ENCODE measurements at places on chromosomes 4 and X. TPM values are rescaled to one million over a fixed set of nuclear protein-coding genes. Genes with fewer than 3 reads are reported as not detected.

DNA sequence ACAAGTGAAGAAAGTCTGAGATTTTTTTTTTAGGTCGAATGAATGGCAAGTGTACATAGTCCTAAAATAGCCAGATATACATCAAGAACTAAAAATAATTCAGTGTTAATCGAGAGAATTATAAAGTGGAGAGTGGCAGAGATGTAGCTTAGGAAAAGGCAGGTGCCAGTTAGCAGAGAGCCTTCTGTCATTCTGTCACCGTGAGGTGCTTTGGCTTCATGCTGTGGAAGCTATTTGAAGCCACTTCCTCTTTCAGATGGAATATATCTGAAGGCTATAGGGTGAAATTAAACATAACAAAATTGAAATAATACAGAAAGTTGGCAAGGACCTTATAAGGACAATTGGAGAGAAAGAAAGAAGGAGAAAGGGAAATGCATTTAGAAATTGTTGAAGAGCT lies 756.3 kb downstream of the CCSER1 start:
- DNase-seq = no peak

DNA sequence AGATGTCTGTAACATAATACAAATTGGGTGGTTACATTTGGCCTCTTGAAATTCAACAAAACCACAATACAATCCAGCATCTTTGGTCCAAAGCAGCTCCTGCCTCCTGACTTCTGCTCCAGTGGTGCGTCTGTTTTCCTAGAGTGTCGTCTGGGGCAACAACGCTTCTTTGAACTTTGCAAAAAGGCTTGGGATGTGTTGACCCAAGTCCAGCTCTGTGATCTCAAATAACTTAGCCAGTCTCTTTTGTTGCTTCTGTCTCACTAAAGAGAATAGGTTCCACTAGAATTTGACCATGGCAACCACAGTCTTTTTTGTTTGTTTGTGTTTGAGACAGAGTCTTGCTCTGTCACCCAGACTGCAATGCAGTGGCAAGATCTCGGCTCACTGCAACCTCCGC lies 324.0 kb downstream of the DHRSX start:
- no peak for DNase-seq

GRCh38 chr4:110248831-110249253 lies 50.4 kb upstream of the ELOVL6 start:
- no peak for DNase-seq

DNA sequence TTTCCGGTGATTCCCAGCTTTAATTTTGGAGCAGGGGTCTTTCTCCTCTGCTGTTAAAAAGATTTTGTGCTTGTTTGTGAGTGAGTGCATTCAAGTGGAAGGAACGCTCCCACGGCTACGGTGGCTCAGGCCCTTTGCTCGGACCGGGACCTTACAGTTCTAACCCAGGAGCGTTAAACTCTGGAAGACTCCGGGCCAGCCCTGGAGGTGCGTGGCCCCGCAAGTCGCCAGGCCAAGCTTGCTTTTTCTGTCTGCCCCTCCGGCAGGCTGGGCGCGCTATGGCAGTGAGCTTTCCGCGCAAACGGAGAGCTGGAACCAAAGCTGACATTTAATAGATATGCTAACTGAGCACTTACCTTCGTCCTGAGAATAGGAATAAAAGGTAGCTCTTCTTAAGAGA lies 18.3 kb upstream of the PITX2 start:
- DNase-seq = no peak

- DNase-seq = no peak
These were observed 78.9 kb downstream of the SLC10A7 start for GRCh38 chr4:146442801-146443200.

- DNase-seq = no peak
These were observed 6.2 kb upstream of the ZBTB33 start for GRCh38 chrX:120244395-120244734.

- no peak for DNase-seq
These were observed 77.3 kb upstream of the TMEM164 start for GRCh38 chrX:109925656-109926055.

- DNase-seq = no peak
These were observed 67.5 kb downstream of the TBL1X start for GRCh38 chrX:9532349-9532748.

GRCh38 chr4:142110136-142110535 lies 473.8 kb downstream of the IL15 start:
- DNase-seq = no peak

- no peak for DNase-seq
These were observed 17.5 kb downstream of the RAB39B start for GRCh38 chrX:155246748-155247147.

DNA sequence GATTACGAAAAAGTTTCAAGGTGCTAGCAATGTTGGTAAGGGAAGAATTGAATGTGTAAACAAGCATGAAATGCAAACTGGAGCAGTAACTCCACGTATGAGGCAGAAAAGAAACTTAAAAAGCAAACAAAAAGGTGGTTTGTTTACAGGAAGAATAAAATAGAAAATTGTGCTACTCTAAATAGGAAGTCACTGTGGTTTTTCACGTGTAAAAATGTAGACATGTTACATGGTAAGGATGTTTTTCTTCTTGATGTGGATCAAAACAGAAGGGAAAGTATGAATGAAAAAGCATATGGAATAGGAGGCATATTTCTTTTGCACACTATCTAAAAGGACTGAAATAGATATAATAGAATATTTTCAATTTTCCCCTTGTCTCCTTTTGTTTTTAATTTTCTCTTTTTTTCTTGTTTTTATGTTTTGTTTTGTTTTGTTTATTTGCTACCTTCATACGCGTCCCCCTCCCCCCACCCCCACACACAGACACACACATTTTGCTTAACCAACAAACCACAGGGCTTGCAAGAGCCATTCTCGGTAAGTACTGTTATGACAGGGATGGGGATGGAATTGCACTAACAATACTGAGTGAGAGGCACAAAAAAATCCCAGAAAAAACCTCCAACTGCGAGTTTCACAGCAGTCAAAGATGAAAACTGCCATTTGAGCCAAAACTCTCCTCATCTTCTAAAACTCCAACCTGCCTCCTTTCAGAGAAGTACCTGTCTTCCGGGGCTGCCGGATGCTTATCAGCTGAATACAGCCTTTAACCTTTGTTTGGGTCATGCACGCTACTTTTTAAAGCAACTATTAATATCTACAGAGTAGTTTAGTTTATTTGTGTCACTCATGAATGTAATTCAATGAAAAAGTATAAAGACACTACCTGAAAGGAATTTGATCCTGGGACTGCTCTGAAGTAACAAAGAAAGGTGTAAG lies 135.8 kb downstream of the IL15 start:
- no peak for DNase-seq

GRCh38 chr4:10506077-10506476 lies 48.9 kb upstream of the ZNF518B start:
- no peak for DNase-seq

DNA sequence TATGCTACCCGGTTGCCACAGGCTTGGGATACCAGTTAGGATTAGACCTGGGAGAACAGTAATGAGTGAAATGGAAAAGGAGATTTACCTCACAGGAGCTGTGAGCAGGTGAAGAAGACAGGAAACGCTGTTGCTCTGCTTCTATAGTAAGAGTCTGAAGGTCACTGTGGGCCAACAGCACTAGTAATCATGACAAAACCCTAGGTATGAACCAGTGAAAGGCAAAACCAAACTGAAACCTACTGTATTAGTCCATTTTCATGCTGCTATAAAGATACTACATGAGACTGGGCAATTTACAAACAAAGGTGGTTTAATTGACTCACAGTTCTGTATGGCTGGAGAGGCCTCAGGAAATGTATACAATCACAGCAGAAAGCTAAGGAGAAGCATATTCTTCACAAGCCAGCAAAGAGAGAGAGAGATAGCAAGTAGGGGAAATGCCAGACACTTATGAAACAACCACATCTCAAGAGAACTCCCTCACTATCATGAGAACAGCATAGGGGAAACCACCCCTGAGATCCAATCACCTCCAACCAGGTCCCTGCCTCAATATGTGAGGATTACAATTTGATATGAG lies 736.7 kb upstream of the INTU start:
- no peak for DNase-seq

DNA sequence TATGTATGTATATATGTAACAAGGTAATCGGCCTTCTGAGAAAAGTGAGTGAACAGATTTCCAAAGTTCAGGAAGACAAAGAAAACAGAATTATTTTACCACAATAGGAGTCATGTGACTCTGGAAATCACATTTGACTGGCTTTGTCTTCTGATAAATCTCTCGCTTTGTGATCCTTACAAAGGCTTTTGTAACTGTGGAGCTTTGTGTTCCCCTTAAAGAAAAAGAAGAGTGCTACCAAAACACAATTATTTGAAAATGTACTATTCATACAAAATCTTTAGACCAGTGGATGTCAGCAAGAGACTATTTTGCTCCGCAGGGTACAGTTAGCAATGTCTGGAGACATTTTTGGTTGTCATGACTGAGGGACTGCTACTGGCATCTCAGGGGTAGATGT lies 238.8 kb downstream of the LDB2 start:
- no peak for DNase-seq

RNF175 gene
- 3.3 TPM for total RNA-seq

MND1 gene
- total RNA-seq = 9.6 TPM

YIPF7 gene
- total RNA-seq = not detected

MED12 gene
- total RNA-seq = 36.6 TPM

MAP7D3 gene
- total RNA-seq = 15.9 TPM

CCDC158 gene
- 2.3 TPM for total RNA-seq

Measured in urinary bladder (tissue), 4 donors.